ENCODE measurements at places on chromosomes 3 and 15.

DNA sequence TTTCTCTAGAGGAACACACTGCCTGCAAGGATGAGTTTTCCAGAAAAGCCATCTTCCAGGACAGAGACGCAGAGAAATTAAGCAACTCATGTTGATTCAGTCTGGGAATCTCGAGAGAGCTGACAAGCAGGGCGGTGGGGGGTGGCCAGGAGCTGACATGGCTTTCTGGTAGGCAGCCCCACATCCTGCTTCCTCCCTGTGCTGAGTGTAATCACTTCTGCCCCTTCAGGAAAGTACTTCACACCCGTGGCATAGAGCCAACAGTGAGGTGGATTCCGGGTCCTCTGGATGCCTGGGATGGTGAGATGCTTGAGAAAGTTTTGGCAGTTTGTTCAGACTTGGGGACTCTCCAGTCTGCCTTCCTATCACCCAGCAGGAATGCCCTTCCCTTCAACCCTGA lies 221.1 kb downstream of the SLCO3A1 start:
- DNase-seq = no peak

DNA sequence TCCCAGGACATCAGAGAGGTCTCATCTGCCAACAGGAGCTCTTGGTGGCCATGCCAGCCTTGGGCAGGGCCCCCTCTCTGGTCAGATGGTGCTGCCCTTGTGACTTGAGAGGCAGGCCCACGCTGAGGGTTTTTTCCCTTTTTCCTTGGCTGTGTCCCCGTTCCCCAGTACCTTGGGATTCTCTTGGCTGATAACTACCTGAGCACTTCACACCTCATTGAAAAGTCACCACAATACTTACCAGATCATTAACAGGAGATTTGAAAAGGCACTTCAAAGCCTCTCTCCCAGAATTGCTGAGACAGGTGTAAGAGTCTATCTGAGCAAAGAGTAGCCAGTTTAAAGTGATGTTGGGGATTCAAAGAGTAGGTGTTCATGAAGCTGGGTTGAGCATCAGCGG lies 15.1 kb upstream of the TMEM158 start:
- no peak for DNase-seq

GRCh38 chr3:131217296-131217741 lies 164.3 kb upstream of the NUDT16 start:
- DNase-seq = no peak

DNA sequence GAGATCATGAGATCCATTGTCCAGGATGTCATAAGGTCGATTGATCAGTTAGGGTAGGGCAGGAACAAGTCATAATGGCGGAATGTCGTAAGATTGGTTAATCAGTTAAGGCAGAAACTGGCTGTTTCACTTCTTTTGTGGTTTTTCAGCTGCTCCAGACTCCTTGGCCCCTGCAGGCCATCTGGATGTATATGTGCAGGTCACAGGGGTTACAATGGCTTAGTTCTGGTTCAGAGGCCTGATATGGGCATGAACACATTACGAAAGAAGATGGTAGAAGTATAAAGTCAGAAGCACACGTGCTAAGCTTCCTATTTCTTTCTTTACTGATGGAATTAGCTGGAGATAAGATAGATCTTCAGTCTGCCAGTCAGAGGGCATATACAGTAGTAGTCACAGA lies 315.4 kb upstream of the LRRC3B start:
- no peak for DNase-seq

GRCh38 chr3:100083209-100083608 lies 31.1 kb downstream of the FILIP1L start:
- no peak for DNase-seq

GRCh38 chr3:101536266-101536665 lies 23.3 kb upstream of the SENP7 start:
- DNase-seq = no peak
